ENCODE measurements at places on chromosomes 7 and 10. TPM values are rescaled to one million over a fixed set of nuclear protein-coding genes. Genes with fewer than 3 reads are reported as not detected.

DNA sequence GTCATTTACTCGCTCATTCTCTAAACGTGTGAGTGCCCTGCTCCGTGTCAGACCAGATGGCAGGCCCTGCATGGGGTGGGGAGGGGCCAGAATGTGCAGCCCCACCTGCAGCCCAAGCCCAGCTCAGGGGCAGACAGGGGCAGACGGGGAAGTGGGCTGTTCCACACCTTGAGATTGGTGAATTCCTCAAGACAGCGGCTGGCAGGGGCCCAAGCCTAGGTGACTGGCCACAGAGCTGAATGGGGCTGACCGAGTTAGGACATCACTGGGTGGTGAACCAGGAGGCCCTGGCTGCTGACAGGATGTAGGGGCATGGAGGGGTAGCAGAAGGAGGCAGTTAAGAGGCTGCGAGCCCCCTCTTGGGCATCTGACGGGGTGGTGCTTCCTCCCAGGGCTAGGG, 79.1 kb downstream of the MGMT start:
- no peaks in the 10 kb centered on the region for H3K27me3 ChIP-seq
- no peaks in the 10 kb centered on the region for H3K4me1 ChIP-seq
- no peak overlapping the region for H3K27ac ChIP-seq
- DNase-seq = no peak
- H3K4me3 ChIP-seq = no peak overlapping the region

DNA sequence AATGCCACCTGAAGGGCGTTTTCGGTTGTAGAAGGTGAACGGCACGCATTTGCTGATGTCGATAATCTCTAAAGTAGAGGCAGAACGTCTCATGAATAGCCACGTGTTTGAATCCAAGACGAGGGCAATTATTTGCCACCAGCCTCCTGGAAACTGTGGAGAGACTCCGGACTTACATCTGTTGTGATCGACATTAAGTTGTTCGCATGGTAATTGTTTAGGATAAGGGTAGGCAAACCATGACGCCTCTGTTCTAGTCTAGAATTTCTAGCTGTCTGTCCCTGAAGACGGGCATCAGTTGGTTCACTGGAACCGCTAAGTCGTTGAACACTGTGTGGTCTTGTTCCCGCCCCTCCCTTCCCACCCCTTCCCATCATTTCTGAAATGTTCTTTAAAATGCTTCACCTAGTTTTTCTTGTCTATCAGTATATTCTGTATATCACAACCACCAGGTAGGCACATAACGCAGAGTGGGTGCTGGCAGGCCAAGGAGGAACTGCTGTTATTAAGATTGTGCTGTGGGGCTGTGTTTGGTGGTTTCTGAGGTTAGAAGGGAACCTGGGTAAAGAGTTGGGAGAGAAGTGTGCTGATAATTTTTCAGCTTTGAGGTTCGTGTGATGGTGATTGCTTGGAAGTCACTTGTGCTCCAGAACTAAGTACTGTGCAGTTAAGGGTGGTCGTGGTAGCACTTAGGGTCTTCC, 1.2 kb downstream of the UBE3C start:
- DNase-seq = no peak
- H3K4me1 ChIP-seq = peaks cover 7% of the 10 kb centered on the region
- peak overlapping the region; percentile 89 for H3K4me3 ChIP-seq
- H3K36me3 ChIP-seq = no peaks in the 10 kb centered on the region
- H3K27ac ChIP-seq = peak overlapping the region; percentile 71

The NUTM2B gene
- total RNA-seq = not detected

- H3K27me3 ChIP-seq = no peaks in the 10 kb centered on the region
- no peak overlapping the region for H3K27ac ChIP-seq
- H3K36me3 ChIP-seq = no peaks in the 10 kb centered on the region
- no peak overlapping the region for H3K4me3 ChIP-seq
These were observed 423.8 kb downstream of the ARL4A start for GRCh38 chr7:13111230-13111629.

DNA sequence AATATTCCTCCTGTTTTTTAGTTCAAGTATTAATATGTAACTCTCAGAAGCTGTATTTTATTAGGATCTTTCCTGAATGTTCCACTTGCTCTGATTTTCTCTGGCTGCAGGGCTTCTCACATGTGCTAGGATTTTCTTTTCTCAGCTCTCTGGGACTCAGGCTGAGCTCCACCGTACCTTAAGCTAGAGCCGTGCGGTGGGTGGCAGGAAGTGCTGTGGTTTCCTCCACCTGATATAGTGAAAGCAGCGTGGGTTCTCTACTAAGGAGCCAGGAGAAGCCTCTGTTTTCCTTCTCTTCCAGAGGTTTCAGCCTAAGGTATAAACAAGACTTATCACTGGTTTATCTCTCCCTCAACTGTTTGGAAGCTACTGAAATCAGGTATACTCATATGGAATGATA, 433.6 kb downstream of the NRG3 start:
- H3K27me3 ChIP-seq = no peaks in the 10 kb centered on the region
- DNase-seq = no peak
- H3K27ac ChIP-seq = no peak overlapping the region
- no peak overlapping the region for H3K4me3 ChIP-seq
- no peaks in the 10 kb centered on the region for H3K36me3 ChIP-seq
- H3K4me1 ChIP-seq = no peaks in the 10 kb centered on the region

GRCh38 chr10:75825235-75825634, 393.8 kb downstream of the LRMDA start:
- H3K4me3 ChIP-seq = no peak overlapping the region
- H3K36me3 ChIP-seq = no peaks in the 10 kb centered on the region
- no peak for DNase-seq
- no peaks in the 10 kb centered on the region for H3K4me1 ChIP-seq
- H3K27ac ChIP-seq = no peak overlapping the region

GRCh38 chr7:114921631-114922025, 266 bp upstream of the MDFIC start:
- peak overlapping the region; percentile 92 for H3K27ac ChIP-seq
- no peaks in the 10 kb centered on the region for H3K36me3 ChIP-seq
- H3K4me3 ChIP-seq = peak overlapping the region; percentile 85
- peaks cover 22% of the 10 kb centered on the region for H3K4me1 ChIP-seq

DNA sequence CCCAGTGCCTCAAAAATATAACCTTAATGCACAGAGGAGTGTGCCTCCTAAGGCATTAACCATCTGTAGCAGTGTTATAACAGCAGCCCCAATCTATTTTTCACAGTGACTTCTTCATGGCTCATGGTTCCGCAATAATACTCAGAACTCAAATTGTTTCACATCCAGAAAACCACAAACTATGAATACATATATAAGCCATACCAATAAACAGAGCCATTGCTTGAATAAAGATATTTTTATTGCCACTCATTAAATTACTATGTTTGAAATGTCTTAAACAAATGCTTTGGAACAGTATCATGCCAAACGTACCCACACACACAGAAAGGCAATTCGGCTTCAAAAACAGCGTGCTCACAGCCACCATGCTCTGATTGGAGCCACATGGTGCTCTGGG, 629.3 kb upstream of the NRP1 start:
- no peaks in the 10 kb centered on the region for H3K4me1 ChIP-seq
- H3K4me3 ChIP-seq = no peak overlapping the region
- H3K27ac ChIP-seq = no peak overlapping the region
- DNase-seq = no peak
- no peaks in the 10 kb centered on the region for H3K36me3 ChIP-seq

DNA sequence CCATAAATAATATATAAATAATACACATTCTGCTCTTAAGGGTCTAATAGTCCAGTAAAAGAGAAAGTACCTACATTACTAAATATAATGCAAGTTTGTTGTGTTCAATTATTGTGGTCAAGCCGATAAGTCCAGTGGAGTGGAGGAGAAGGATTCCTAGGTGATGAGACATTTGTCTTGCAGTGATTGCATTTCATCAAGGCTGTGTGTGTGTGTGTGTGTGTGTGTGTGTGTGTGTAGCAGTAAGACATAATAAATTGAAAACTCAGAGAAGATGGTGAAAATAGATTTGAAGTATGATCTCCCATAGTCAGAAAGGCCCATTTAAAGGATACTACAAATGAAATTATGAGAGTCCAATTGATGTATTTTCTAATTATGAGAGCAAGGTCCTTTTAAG, 192.5 kb upstream of the SEMA3C start:
- no peaks in the 10 kb centered on the region for H3K27me3 ChIP-seq
- DNase-seq = no peak
- no peaks in the 10 kb centered on the region for H3K4me1 ChIP-seq
- no peak overlapping the region for H3K4me3 ChIP-seq

GRCh38 chr10:100009793-100010676, at the start of gene DNMBP:
DNMBP (minus strand) TSS chr10:100009947; CDS start chr10:99972124, 37,823 bp downstream.
- H3K27ac ChIP-seq = peak within 1 kb of the TSS; percentile 78
- H3K4me1 ChIP-seq = peaks cover 22% of the 10 kb centered on the region
- DNase-seq = no peak
- H3K27me3 ChIP-seq = no peaks in the 10 kb centered on the region
- peak within 1 kb of the TSS; percentile 97 for H3K4me3 ChIP-seq

The EMX2 gene
- not detected for total RNA-seq

- DNase-seq = no peak
- no peak overlapping the region for H3K4me3 ChIP-seq
- H3K36me3 ChIP-seq = no peaks in the 10 kb centered on the region
- H3K4me1 ChIP-seq = no peaks in the 10 kb centered on the region
- H3K27me3 ChIP-seq = no peaks in the 10 kb centered on the region
These were observed 30.0 kb downstream of the ELFN1 start for GRCh38 chr7:1700086-1700485.

Data from GM12878 (cell line).